Activated T-cell treated with anti-CD3 and anti-CD28 coated beads for 1 hour (primary cell): ENCODE measurements at places on chromosomes 1 and 21.
A peak's percentile ranks its signal among the peaks of the same experiment; 100 is the strongest.

DNA sequence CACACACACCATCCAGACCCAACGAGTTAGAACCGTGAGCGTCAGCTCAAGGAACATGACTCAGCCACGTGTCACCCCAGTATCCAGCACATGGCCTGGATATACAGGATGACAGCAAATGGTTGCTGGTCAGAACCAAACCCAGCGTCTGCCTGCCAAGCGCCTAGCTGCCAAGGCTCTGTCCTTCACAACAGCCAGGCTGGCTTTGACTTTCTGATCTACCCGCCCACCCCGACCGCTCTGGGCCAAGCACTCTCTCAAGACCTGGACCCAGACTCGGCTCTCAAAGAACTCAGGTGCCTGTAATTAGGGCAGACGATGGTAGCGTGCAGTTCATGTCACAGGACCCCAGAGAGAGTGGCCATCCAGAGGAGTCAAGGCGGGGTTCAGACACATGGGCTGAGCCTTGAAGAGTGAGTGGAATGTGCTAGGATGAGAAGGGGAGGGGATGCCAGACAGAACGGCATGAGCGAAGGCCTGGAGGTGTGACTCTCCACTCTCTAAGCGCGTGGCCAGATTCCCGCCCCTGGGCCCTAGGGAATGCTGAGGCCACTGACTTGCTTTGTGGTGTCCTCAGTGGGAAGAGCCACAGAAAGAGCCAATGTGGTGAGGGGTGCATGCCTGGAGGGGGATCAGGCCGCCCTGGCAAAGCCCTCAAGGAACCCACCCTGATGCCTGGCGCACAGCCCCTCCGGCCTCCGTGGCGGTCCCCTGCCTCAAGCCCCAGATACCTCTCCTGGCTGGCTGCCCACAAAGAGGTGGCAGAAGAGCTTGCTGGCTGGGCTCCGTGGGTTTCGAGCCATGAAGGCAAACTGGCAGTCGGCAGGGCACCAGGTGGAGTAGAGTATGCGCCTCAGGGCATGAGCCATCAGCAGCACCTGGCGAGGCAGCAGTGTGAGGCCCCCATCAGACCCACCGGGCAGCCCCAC is 7.0 kb downstream of the SH2D5 start:
- DNase-seq: no peak

GRCh38 chr1:27001570-27002360 is 8.3 kb downstream of the TRNP1 start:
- DNase-seq: no peak

DNA sequence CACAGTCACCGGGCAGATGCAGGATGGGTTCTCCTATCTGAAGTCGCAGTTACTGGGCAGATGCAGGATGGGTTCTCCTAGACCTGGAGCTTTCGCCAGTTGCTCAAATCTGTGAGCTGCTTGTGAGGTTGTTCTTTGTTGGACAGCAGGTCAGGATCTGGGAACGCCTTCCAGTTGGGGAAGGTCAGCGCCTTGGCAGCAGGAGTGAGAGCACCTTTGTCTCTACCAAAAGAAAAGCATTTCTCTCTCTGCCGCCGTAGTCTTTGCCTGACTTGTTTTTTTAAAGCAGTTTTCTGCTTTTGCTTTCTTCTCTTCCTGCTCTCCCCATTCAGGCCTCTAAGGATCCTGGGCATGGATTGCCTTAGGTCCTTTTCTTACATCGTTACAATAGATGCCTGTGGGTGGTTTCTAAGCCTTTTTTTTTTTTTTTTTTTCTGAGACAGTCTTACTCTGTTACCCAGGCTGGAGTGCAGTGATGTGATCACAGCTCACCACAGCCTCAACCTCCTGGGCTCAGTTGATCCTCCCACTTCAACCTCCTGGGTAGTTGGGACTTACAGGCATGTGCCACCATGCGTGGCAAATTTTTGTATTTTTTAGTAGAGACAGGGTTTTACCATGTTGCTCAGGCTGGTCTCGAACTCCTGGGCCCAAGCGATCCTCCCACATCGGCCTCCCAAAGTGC is 15.7 kb downstream of the PEX14 start:
- no peak for DNase-seq

DNA sequence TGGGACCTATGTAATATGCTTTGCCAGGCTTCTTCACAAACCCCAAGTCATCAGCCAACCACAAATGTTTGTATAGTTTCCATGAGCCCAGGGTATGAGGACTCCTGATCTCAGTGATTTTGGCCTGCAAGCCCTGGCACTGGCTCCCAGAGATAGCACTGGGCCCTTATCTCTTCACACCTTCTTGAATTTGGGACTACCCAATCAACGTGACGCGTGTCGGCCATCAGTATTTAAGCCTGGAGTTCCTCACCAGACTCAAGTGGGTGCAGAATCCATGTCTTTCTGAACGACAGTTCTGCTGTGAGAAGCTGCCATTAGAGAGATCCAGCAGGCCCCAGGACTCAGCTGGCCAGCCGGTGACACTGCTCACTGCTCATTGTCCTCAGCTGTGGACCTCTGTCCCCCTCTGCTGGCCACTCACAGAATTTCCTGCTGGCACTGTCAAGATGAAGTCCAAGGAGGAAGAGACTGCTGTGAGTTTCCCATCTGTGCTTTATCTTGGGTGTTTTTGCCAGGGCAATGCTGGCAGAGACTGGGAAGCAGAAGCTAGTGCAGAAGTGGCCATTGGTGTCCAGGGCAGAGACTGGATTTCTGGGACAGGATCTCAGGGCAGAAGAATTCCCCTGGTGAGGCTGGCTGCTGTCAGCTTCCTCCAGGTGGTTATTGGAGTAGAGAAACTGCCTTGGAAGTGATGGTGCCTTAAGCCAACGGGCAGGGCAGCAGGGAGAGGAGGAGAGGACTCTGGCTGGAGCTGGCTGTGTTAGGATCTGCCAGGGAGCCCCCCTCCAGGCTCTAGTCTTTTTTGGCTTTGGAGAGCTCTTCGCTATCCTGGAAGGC is 28.4 kb downstream of the TMCC2 start:
- peak; percentile 78 for DNase-seq

GRCh38 chr1:242132121-242132817 is 133.4 kb upstream of the MAP1LC3C start:
- no peak for DNase-seq
